NCI-H226 (cell line): ENCODE measurements at places on chromosomes 16 and 17.

DNA sequence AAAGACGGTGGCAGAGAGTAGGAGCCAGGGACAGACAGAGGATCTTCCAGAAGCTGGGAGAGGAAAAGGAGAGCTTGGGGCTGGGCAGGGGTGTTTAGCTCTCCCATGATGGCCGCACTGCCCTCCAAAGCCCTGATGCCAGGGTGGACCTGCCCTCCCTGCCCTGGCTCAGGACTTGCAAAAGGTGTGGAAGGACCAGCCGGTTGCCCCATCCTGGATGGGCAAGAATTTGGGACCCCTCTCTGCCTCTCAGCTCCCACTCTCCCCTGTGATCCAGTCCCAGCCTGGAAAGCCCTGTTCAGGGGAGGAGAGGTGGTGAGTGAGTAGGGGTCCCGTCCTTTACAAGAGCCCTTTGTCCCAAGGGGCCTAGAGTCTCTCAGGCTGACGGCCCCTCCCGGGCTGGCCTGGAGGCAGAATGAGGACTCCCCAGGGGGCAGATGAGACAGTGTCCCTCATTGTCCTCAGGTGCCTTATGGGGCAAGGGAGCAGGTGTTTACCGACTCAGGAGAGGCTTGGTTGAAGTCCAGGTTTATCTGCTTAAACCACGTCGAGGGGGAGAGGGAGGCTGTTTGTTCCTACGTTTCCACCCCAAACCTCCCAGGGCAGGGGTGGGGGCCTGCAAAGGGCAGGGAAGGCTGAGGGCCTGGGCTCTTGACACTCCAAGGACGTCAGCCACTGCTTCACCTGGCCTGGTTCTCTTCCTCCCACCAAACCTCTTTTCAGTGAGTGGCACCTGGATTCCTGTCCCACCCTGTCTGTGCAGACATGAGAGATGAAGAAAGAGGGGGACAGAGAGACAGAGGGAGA is 19.3 kb upstream of the ITGA3 start:
- no peak for DNase-seq

DNA sequence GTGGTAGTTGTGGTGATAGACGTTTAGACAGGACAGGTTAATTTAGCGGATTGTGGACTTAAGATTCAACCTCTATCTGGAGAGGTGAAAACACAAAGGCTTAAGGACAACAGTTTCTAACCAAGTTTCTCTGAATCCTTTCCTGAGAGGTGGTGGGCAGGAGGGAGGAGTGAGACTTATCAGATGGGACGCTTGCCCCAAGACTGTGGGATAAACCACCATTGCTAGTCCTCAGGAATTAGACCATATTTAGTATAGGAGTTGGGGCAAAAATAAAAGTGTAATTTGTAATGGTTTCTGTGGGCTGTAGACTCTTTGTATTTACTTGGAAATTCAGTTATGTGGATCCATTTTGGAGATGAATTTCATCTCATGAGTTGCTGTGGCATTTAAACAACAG is 6.6 kb downstream of the PDP2 start:
- DNase-seq = no peak

GRCh38 chr16:56300891-56301850 is 109.9 kb downstream of the GNAO1 start:
- DNase-seq = no peak

DNA sequence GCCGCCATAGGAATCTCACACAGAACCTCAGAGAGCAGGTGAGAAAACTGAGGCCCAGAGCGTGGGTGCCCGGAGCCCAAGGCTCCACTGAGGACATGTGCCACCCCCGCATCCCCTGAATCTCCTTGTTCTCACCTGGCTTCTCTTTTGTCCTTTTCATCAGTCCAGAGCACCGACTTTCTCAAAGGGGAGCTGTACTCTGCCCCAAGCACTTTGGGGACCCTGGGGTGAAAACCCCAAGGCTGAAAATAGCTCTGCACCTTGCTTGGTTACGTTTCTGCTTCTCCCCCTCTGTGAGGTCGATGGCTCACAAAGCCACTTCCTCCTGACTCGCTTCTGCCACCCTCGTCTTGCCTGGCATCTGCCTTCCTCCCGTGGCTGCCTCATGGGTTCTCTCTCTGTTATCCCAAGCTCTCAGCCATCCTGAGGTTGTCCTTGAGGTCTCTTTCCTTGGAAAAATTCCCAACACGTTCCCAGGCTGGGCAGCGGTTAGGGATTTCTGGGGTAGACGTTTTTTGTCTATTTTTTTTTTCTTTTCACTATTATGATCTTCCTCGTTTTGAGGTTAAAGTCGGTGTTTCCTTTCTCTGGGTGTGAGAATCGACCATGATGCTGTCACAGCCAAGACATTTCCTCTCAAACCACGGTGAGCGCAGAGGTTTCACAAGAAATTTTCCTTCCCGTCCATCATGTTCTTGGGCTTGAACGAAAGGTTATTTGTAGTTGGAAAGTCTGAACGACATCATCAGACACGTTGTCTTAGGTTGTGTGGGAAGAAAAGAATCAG is 37.2 kb downstream of the IRF8 start:
- no peak for DNase-seq
